ENCODE measurements at places on chromosomes 12 and 14. TPM values are rescaled to one million over a fixed set of nuclear protein-coding genes. Genes with fewer than 3 reads are reported as not detected.
A peak's percentile ranks its signal among the peaks of the same experiment; 100 is the strongest.

DPF3 gene
- polyA plus RNA-seq = 3.1 TPM

OR10P1 gene
- polyA plus RNA-seq = not detected

GRCh38 chr12:114733919-114734318 is 49.9 kb upstream of the TBX3 start:
- no peak for DNase-seq

DNA sequence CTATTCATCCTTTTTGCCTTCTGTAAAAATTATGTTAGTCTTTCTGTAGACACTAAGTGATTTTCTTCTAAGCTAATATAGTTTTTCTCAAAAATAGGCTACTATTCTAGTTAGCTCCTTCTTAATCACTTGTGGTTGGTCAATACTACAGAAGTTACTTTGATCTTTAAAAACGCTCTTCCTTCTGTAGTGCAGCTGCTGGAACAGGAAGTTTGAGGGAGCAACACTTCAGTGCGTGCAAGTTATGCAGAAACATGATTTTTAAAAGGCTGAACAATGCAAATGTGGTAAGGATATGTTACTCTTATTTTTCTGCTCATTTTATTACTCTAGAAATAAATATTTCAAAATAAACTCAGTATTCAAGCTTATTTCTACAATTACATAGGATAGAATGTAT is 11.1 kb upstream of the RERGL start:
- no peak for DNase-seq

DNA sequence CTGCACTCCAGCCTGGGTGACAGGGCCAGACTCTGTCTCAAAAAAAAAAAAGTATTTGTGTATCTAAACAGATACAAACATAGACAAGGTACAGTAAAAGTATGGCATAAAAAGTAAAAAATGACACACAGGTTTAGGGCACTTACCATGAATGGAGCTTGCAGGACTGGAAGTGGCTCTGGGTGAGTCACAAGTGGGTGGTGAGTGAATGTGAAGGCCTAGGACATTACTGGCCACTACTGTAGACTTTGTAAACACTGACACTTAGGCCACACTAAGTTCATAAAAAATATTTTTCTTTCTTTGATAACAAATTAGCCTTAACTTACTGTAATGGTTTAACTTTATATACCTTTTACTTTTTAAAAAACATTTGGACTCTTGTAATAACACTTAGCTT is 38.0 kb upstream of the EIF5 start:
- no peak for DNase-seq

TMEM132C gene
- polyA plus RNA-seq = 2.0 TPM

ARG2 gene
- 1.8 TPM for polyA plus RNA-seq

MED13L gene
- 60.2 TPM for polyA plus RNA-seq

GRCh38 chr12:80979816-80980215 is 42.1 kb upstream of the LIN7A start:
- DNase-seq = peak; percentile 4

PRR4 gene
- polyA plus RNA-seq = 9.2 TPM

IKZF4 gene
- polyA plus RNA-seq = 8.8 TPM

GRCh38 chr12:95248604-95249360 is 31.2 kb downstream of the VEZT start:
- no peak for DNase-seq

DNA sequence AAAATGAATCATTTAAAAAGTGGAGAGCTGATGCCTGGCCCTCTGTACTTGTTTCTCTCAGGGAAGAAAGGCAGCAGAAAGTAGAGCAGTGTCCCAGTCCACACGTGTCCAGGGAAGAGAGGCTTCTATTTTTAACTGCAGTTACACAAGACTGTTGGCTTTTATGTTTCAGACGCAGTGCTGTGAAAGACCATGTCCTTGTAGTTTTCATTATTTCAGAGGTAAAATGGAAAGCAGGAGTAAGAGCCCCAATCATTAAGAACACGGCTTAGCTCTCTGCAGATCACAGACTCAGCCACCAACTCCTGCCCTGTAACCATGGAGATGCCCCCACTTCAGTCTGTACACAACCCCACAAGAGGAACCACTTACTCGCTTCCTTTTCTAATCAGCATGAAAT is 336.3 kb downstream of the DAD1 start:
- peak; percentile 64 for DNase-seq

DNA sequence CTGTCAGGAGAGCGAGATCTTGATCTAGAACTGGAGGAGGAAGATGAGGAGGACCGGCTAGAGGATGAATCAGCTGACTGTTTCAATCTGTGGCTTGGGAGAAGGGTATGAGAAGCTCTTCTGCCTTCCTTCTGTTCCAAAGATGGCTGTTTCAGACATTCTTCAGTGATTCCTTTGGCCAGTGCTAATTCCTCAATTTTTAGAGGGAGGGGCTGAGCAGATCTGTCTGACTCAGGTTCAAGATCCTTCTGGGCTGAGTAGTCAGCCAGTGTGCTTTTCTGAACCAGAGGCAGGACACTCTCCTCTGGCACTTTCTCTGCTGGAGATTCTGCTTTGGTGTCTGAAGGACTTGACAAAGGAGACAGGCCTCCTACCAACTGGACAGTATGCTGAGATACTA is 15.2 kb downstream of the ACIN1 start:
- no peak for DNase-seq

MYH7 gene
- polyA plus RNA-seq = 668 TPM

- no peak for DNase-seq
These were observed 101.0 kb downstream of the KLRB1 start for GRCh38 chr12:9506746-9507145.

GRCh38 chr12:57614178-57614947 is 3.1 kb downstream of the ARHGEF25 start:
- DNase-seq = no peak

DNA sequence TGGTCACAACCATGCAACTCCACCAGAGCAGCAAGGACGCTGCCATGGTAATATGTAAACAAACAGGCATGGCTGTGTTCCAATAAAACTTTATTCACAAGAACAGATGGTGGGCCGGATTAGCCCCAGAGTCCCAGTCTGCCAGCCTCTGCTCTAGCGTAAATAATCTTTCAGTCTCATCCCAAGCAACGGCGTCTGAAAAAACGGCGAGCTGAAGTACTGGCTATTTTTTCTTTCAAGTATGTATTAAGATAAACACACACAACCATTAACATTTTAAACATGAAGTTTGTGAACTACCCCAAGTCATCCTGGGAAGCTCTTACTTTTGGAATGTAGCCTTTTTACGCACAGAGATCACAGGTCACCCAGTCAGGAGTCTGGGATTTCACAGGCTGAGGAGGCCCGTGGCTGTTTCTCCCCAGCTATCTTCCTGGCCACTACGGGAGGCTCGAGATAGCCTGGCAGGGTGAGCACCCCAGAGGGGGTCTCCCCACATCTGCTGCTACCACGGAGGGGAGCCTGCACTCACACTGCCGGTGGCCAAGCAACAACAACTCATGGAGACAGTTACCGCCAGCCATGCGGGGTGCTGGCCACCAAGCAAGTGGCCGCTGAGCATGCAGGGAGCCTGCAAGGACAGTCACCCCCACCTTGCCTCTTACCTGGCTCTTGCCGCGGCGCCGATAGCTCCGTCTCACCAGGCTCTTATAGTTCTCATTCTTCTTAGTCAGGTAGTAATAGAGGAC is 124.6 kb downstream of the RFLNA start:
- no peak for DNase-seq

DNA sequence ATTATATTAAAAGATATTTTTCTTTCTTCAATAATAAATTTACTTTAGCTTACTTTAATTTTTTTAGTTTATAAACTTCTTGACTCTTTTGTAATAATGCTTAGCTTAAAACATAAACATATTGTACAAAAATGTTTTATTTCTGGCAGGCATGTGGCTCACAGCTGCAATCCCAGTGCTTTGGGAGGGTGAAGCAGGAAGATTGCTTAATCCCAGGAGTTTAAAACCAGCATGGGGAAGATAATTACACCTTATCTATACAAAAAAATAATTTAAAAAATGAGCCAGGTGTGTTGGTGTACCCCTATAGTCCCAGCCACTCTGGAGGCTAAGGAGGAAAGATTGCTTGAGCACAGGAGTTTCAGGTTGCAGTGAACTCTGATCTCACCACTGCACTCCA is 120.7 kb downstream of the GPHN start:
- DNase-seq = no peak

SYNE3 gene
- 10.0 TPM for polyA plus RNA-seq

- DNase-seq = peak; percentile 29
These were observed 581.1 kb upstream of the MGAT4C start for GRCh38 chr12:86837246-86837645.

DNA sequence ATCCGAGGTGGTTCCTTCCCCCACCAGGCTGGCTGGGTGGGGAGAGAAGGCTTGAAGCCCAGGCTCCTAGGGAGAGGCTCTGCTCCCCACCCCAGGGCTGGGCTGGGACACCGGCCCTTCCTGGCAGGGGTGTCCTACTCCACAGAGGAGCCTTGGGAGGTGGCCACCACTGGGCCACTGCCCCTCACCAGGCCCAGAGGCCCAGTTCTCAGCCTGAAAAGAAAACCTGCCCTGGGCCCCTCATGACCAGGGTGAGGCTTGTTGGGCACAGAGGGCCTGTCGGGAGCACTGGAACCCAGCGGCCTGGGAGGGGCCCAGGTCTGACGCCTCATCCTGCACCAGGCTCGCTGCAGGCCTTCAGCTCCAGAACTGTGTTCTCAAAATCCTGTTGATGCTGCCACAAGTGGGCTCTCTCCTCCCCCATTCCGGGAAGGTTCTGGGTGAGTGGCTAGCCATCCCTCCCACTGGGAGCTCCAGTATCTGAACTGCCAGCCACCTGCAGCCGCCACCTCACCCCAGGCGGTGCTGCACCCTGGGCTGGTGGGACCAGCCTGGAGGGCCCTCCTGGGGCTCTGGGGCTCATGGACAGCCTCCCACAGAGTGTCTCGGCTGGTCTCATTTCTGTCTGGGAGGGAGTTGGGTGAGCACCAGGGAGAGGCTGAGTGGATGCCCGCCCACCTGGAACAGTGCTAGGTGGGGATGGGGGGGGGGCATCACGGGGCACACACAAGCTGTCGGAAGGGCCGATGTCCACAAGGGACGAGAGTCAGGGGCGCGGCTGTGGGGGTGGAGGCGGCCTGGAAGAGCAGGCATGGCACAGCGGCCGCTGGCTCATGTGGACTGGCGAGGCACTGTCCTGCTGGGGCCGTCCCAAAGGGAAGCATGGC is 11.8 kb downstream of the BAG5 start:
- no peak for DNase-seq

ANKRD33 gene
- polyA plus RNA-seq = not detected

DPY19L2 gene
- polyA plus RNA-seq = 12.3 TPM

DNA sequence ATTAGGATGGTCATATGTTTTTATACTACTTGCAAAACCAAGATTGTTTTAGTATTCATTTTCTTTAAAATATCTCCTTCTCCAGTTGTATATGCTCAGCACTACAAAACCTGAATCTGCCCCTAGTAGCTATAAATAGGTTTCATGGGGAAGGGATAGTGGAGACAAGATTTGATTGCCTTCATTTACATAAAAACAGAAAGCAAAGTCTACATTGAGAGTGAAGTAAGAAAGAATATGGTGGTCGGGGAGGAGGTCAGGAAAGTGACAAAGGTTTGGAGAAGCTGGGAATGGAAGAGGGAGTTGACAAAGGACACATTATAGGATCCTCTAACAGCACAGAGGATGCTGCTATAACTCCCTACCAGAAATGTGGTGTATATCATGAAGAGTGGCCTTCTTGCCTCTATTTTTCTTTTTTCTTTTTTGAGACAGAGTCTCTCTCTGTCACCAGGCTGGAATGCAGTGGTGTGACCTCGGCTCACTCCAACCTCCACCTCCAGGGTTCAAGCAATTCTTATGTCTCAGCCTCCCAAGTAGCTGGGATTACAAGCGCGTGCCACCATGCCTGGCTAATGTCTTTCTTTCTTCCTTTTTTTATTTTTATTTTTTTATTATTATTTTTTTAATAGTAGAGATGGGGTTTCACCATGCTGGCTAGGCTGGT is 6.6 kb upstream of the LRP6 start:
- no peak for DNase-seq

Data from muscle of back (tissue), 13 donors.